CD4-positive, CD25-positive, alpha-beta regulatory T cell (primary cell): ENCODE measurements at places on chromosomes 11 and 22. TPM values are rescaled to one million over a fixed set of nuclear protein-coding genes. Genes with fewer than 3 reads are reported as not detected.
A peak's percentile ranks its signal among the peaks of the same experiment; 100 is the strongest.

- H3K4me1 ChIP-seq: no peaks in the 10 kb centered on the region
- H3K4me3 ChIP-seq: no peak overlapping the region
- no peaks in the 10 kb centered on the region for H3K36me3 ChIP-seq
- no peak for DNase-seq
Observed at GRCh38 chr11:73229321-73229895, 11.3 kb downstream of the P2RY2 start.

DNA sequence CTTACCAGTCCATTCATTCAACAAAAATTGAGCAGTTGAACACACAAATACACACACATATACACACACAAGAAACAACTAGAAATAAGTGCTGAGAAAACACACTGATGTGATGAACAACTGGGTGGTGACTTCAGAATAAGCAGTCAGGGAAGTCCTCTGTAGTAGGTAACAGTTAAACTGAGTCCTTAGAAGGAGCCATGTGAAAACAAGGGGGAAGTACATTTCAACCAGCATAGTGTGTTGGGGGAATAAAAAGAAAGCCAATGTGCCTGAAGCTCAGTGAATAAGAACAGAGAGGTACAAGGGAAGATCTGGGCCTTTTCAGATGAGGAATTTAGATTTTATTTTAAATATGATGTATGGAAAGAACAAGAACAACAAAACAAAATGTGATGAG lies 6.8 kb upstream of the TMEM123 start:
- no peaks in the 10 kb centered on the region for H3K36me3 ChIP-seq
- H3K27me3 ChIP-seq: no peaks in the 10 kb centered on the region
- no peak for DNase-seq
- peaks cover 4% of the 10 kb centered on the region for H3K4me1 ChIP-seq
- H3K4me3 ChIP-seq: no peak overlapping the region

- no peaks in the 10 kb centered on the region for H3K36me3 ChIP-seq
- no peak overlapping the region for H3K27ac ChIP-seq
- H3K27me3 ChIP-seq: no peaks in the 10 kb centered on the region
- DNase-seq: no peak
Observed at GRCh38 chr22:29041408-29041807, 20.2 kb downstream of the C22orf31 start.

MYRF gene
- 0.30 TPM for total RNA-seq

DNA sequence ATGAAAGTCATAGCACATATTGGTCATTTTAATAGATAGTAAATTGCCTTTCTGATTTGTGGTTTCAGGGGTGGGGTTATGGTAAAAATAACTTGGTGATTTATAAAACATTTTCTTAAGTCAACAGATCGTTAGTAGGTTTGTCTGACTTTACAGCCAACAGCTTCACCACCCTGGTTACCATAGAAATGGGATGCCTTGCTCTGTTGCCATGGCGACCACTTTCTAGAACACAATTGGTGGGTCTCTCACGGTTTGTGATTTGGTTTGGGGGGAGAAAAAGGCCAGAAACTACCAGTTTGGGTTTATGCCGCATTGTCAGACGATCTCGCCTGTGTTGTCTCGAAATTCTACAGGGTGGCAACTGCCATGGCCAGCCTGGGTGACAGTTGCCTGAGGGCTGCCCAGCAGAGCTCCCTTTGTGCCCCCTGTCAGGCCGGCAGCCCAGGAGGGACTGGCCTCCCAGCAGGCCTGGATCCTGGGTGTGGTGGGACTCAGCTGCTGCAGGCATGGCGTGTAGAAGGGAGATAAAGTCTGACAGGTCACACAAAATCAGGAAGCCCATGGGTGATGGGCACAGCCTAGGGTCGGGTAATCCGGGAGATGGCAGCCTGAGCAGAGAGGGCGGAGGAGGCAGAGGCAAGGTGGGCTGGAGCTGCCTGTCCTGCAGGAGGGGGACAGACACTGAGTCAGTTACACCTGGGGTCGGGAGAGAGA lies 30.9 kb downstream of the KCNC1 start:
- no peaks in the 10 kb centered on the region for H3K36me3 ChIP-seq
- no peak overlapping the region for H3K4me3 ChIP-seq
- no peak for DNase-seq
- no peaks in the 10 kb centered on the region for H3K27me3 ChIP-seq
- H3K4me1 ChIP-seq: no peaks in the 10 kb centered on the region

GRCh38 chr11:845872-846495 lies 3.3 kb downstream of the TSPAN4 start:
- no peaks in the 10 kb centered on the region for H3K36me3 ChIP-seq
- H3K27ac ChIP-seq: no peak overlapping the region
- peaks cover 45% of the 10 kb centered on the region for H3K4me1 ChIP-seq
- DNase-seq: no peak
- no peak overlapping the region for H3K4me3 ChIP-seq

GRCh38 chr22:37808294-37808657 lies 542 bp downstream of the GCAT start:
- peaks cover 36% of the 10 kb centered on the region for H3K4me1 ChIP-seq
- DNase-seq: no peak
- H3K27ac ChIP-seq: no peak overlapping the region

F2 gene
- not detected for total RNA-seq

GRCh38 chr11:68287419-68287818 lies 15.6 kb upstream of the C11orf24 start:
- no peak overlapping the region for H3K4me3 ChIP-seq
- H3K36me3 ChIP-seq: no peaks in the 10 kb centered on the region
- no peak for DNase-seq
- H3K27ac ChIP-seq: no peak overlapping the region
- peaks cover 5% of the 10 kb centered on the region for H3K4me1 ChIP-seq
- peaks cover 3% of the 10 kb centered on the region for H3K27me3 ChIP-seq

GRCh38 chr22:40009951-40010671 lies 15.4 kb downstream of the FAM83F start:
- peak; percentile 64 for DNase-seq
- peak overlapping the region; percentile 40 for H3K4me3 ChIP-seq
- H3K4me1 ChIP-seq: no peaks in the 10 kb centered on the region
- H3K36me3 ChIP-seq: no peaks in the 10 kb centered on the region

DNA sequence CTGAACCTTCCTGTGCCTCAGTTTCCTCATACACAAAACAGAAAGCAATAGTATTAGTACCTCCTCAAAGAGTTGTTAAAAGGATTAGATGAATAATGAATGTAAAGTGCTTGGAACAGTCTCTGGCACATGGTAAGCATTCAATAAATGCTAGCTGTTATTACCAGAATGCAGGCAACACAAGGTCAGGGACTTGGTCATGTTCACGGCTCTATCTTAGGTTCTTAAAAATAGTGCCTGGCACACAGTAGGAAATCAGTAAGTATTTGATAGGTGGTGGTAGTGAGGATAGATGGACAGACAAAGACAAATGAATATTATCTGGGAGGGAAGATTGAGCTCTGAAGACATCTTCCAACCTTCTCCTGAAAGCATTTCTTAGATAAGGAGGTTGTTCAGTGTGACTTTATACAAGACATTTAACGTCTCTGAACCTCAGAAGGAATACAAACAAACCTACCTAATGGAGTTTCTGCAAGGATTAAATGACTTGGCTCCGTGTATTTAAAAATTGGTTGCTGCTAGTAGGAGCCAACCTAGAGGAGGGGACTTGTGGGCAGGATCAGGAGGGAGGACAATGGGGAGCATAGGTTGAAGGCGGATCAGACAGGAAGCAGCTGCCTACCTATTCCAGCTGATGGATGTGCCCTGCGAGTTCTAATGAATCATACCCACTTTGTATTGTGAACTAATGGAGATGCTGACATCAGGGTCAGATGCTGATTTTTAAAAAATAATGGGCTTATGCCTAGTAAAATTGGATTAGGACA lies 94.1 kb downstream of the DBX1 start:
- no peak overlapping the region for H3K27ac ChIP-seq
- H3K4me3 ChIP-seq: no peak overlapping the region
- no peaks in the 10 kb centered on the region for H3K4me1 ChIP-seq
- no peaks in the 10 kb centered on the region for H3K27me3 ChIP-seq
- DNase-seq: no peak
- H3K36me3 ChIP-seq: no peaks in the 10 kb centered on the region

DNA sequence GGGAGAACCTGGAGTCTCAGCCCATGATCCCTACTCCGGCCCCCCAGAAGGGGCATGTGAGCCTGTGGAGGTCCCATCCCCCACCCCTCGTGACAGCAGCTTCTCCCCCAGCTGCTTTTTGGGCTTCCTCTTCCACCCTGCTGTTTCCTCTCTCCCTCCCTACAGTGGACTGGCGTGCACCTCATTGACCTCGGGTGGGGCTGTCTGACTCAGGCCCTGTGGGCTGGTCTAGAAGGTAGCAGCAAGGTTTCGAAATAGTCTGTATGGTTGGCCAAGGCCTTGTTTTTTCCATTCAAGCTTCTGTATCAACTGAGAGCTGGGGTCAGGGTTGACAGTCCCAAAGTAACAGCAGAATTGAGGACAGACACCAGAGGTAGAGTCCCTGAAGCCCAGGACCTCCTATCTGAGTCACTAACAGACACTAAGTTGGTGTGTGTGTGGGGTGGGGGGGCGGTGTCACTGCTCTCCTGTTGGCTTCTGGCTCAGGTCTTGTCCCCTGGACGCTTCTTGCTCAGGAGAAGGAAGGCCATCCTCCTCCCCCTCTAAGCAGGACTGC lies 7.7 kb downstream of the SLC37A2 start:
- no peaks in the 10 kb centered on the region for H3K4me1 ChIP-seq
- H3K4me3 ChIP-seq: no peak overlapping the region
- no peaks in the 10 kb centered on the region for H3K36me3 ChIP-seq
- DNase-seq: peak; percentile 51
